Stimulated activated CD8-positive, alpha-beta memory T cell treated with anti-CD3 and anti-CD28 coated beads, Interleukin-15, amount 100 ng/mL, for 48 hours (primary cell): ENCODE measurements at places on chromosomes 6 and 20.

GRCh38 chr6:84411060-84411629 is 183.7 kb upstream of the CEP162 start:
- DNase-seq = no peak

DNA sequence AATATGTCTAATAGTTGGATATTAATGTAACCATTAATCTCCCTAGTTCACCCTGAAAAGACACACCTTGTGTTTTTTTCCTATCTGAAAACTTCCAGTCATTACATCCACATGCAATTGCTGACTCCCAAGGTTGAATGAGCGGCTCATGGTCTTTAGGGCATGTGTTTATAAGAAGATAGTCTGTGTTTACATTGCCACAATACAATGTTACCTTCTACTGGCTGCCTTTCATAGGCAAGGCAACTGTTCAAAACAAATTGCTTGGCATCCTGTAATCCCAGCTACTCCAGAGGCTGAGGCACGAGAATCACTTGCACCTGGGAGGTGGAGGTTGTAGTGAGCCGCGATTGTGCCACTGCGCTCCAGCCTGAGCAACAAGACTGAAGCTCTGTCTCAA is 86.8 kb upstream of the SHLD1 start:
- no peak for DNase-seq

DNA sequence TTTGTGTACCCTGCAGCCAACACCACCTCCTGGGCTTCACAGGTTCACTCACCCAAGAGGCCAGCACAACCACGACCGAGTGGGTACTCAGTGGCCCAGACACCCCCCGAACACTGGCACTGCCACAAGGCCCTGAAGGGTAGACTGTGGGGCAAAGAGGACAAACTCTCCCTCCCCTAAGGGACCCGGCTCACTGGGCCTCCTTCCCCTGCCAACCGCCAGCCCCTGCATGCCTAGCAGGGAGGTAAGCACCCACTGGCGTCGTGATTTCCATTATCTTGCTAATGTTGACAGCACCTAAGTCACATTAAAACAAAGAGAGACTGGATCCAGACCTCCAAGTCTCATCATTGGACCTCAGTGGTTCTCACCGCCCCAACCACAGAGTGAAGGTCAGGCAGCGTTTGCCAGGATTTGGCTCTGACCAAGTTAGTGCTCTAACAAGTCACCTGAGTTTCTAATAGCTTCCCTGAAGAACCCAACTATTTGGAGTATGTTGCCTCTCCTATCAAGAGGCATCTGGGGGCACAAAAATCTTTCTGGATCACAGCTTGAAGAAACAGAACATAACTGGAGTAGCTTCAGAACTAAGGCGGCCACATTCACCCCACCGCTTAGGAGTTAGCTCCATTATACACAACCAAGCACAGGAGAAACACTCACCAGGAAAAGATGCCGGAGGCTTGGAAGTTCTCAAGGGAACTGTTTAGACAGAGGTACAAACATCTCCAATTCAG is 14.0 kb upstream of the APMAP start:
- DNase-seq = no peak

DNA sequence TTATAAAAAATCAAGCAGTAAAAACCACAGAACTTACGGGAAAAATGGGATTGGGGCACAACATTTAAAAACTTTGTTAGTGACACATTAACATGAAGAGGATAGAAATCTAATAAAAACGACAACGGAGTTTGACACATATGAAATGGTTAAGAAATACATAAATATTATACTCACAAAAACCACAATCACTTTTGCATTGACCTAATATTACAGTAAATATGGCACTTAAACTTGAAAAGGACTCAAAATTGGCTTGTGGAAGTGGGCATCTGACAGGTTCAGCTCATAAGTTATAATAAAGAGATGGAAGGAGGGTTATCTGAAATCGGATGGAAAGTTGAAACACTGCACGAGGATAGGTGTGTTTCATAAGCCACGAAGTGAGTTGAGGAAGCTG is 523.7 kb downstream of the TFAP2B start:
- DNase-seq = no peak

GRCh38 chr6:54291738-54292137 is 16.5 kb upstream of the TINAG start:
- no peak for DNase-seq
